Stimulated activated CD8-positive, alpha-beta memory T cell treated with anti-CD3 and anti-CD28 coated beads, Interleukin-2, amount 100 ng/mL, for 1 hour (primary cell): ENCODE measurements at places on chromosomes 1 and 21.
A peak's percentile ranks its signal among the peaks of the same experiment; 100 is the strongest.

DNA sequence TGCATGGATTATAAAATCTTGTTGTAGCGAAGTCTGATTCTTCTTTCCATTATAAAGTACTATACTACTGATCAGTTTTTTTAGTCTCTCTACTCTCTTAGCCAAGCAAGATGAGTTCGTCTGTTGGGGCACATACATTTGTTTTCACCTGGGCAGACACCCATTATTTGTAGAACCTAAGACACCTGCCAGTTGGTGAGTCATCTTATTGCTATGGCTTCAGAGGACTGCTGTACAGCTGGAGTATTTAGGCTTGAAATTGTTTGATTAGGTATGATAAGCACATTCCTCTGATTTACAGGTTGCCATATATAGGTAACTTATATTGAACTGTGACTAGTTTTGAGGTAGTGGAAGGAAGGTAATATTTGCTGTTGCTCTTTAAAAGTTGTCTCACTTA lies 17.2 kb downstream of the RBM15 start:
- no peak for DNase-seq

GRCh38 chr1:219120624-219121544 lies 52.8 kb upstream of the LYPLAL1 start:
- no peak for DNase-seq

- DNase-seq, result peak; percentile 46
Measured at GRCh38 chr21:38805328-38806152, at the start of gene ETS2. Gene ETS2, plus strand, starts transcription at chr21:38805929. Its CDS starts 4,106 bp downstream, at chr21:38810035.

GRCh38 chr1:17919525-17920439 lies 164.6 kb downstream of the ACTL8 start:
- DNase-seq, result no peak

DNA sequence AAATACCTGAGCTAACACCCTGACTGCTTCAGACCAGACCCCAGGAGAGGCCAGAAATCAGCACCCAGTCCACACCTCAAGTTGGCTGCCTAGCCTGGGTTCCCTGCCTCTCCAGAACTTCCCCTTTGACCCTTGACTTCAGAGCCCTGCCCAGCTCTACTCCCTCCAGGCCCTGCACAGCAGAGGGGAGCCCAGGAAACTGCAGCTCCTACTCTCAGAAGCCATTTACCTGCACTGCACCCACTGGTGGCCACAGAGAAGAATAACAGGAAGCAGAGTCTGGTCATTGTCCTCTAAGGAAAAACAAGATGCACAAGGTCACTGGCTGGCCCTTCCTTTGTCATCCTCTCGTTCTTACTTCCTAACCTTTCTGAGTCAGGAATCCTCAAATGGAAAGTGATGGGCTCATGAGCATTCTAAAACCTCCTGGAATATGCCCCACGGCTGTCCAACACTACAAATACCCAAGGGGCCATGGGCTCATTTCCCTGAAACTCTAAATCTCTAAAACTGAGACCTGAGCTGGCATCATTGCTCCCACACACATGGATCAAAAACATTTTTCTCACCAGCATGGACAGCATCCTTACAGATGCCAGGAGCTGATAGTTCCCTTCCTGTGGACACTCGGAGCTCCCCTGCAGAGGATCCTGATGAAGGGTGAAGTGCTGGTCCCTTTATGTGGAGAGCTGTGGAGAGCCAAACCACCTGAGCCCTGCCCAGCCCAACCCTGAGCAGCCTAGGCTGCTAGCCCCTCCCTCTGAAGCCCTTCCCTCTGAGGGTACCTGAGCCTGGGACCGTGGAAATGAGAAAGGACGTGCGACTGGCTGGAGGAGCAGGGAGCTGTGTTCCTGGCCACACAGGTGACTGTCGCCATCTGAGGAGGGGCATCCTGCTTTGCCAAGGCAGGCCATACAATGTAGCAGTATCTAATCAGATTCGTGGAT lies at the start of gene ITLN2:
Gene ITLN2, minus strand, starts transcription at position 652 of the 947 bp plus-strand sequence. Its CDS starts 68 bp downstream, at position 584.
- no peak for DNase-seq

DNA sequence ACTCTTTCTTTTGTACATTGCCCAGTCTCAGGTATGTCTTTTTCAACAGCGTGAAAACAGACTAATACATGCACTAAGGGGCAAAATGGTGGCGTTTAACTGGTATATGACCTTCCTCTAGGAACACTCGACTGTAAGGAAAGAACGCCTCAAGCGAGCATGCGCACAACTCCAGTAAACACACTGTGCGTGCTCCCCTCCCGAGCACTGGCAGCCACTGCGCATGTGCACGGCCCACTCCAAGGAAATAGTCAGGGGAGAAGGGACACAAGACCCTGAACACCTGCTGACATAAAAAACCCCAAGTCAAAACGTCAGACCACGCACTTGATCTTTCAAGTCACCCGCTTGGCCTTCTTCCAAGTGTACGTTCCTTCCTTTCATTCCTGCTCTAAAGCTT lies 173.5 kb downstream of the NPHP4 start:
- no peak for DNase-seq

DNA sequence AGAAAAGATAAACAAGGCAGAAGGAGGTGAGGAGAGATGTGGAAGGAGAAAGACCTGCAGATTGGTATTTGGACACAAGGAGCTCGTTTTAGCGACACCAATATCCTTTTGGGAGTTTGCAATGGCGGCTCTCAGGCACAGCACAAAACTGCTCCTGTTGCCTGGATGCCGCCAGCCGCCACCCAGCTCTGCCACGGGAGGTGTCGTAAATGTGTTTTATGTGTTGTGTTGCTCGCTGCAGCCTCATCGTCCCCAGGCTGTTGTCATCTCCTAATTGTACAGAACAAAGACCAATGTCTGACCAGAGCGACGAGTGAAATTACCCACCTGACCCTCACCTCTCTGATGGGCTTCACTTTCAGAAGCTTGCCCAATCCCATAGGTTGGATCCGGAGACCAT lies 96.6 kb upstream of the ZNF281 start:
- no peak for DNase-seq

DNA sequence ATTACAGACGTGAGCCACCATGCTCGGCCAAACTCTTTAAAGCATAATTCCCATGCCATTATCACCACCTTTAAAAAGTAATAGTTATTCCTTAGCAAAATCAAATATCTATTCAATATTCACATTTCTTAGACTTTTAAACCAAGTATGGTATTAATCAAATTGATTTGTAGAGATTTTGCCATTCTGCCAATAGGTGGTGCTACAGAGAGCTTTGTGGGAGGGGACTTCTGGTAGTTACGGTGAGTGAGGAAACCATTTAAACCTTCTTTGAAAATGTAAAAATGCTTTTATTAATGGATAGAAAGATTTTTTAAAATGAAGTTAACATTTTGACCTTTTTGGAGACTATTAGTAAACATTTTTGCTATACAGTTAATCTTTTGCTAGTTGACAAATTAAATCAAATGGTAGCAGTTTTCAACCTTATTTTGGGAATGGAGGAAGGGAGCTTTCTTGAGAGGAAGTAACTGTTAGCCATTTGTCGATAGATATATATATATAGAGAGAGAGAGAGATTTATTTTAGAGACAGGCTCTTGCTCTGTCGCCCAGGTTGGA lies 19.3 kb downstream of the IARS2 start:
- no peak for DNase-seq

DNA sequence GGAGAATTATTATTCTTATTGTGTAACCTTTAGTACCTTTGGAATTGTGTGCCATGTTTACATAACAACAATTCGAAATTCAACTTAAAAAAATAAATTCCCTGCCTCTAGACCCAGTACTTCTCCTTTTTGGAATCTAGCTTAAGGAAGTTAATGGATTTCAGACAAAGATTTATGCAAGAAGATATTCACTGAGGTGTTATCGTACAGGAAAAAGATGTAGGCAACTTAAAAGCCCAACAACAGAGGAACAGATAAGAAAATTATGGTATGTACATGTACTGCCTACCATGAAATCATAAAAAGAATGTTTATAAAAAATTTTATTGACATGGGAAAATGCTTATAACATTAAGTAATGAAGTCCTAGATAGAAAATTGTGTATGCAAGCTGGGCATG lies 18.2 kb upstream of the STMN1 start:
- no peak for DNase-seq

GRCh38 chr1:9225411-9225785 lies 9.2 kb upstream of the H6PD start:
- no peak for DNase-seq

GRCh38 chr1:60222360-60223115 lies 149.0 kb upstream of the C1orf87 start:
- no peak for DNase-seq

- DNase-seq, result no peak
Measured at GRCh38 chr1:8430476-8430875, 112.6 kb downstream of the SLC45A1 start.

DNA sequence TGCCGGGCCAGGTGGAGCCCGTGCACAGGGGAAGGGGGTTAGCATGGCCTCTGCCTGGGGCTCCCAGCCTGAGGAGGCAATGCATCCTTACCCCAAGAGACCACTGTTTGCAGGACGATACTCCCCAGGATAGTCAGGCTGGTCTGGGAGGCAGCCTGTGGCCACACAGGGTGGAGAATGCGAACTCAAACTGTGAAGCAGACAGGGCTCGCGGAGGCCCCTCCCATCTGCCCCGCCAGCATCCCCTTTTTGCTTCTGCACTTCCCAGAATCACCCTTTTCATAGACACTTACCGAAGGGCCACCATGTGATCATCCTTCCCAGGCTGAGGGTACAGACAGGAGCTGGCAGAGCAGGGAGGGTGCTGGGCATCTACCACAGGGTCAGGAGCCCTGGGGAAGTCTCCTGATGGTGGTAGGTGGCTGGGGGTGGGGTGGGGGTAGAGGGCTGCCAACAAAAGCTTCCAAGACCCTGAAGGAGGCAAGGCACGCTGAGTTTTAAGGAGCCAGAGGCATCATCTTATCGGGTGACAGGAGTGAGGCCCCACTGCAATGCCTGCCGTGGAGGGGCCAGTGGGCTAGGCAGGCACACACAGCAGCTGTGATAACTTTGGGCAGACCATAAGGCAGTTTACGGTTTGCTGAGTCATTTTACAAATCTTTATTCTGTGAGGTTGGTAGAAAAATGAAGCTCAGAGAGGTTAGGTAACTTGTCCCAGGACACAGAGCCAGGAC lies 31.3 kb upstream of the BTG2 start:
- no peak for DNase-seq

DNA sequence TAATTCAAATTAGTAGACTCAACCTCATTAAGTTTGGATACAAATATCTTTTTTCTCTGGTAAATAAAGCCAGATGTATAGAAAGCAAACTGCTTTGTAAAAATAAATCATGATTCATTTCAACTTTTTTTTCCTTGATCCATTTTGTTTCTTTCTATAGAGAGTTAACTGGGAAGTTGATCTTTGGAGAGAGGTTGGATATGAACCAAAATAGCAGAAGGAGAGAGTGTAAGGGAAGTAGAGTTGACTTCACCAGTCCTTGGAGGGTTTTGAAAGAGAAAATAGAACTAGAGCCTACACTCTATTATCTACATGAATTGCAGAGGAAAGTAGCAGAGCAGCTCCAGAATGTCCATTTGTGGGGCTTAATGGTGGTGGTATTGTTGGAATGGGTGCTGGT lies 243.8 kb downstream of the ADGRL2 start:
- no peak for DNase-seq
